SJSA1 (cell line): ENCODE measurements at places on chromosomes 16 and 17. TPM values are rescaled to one million over a fixed set of nuclear protein-coding genes. Genes with fewer than 3 reads are reported as not detected.

DNA sequence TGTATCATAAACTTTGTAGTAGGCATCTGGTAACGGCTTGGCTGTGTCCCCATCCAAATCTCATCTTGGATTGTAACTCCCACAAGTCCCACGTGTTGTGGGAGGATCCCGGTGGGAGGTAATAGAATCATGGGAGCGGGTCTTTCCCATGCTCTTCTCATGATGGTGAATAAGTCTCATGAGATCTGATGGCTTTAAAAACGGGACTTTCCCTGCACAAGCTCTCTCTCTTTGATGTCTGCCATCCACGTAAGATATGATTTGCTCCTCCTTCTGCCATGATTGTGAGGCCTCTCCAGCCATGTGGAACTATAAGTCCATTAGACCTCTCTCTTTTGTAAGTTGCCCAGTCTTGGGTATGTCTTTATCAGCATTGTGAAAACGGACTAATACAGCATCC, 248.7 kb downstream of the SNX29 start:
- peaks cover 19% of the 10 kb centered on the region for H3K4me1 ChIP-seq
- no peaks in the 10 kb centered on the region for H3K36me3 ChIP-seq
- no peak overlapping the region for H3K4me3 ChIP-seq
- no peak for DNase-seq
- no peaks in the 10 kb centered on the region for H3K27me3 ChIP-seq
- no peak overlapping the region for H3K27ac ChIP-seq

Gene RBFOX1
- not detected in 2 replicates for total RNA-seq

GRCh38 chr16:53156516-53156915, 101.7 kb downstream of the CHD9 start:
- peaks cover 4% of the 10 kb centered on the region; the same call in 1 of the 2 replicates for H3K4me1 ChIP-seq
- no peak overlapping the region for H3K27ac ChIP-seq
- peaks cover 24% of the 10 kb centered on the region for H3K36me3 ChIP-seq

Gene CLEC18B
- total RNA-seq, result not detected in 2 replicates

- no peaks in the 10 kb centered on the region for H3K36me3 ChIP-seq
- H3K4me1 ChIP-seq, result peaks cover 52% of the 10 kb centered on the region
- peak; percentile 75 for DNase-seq
- no peak overlapping the region for H3K4me3 ChIP-seq
These were observed 19.9 kb upstream of the COL1A1 start for GRCh38 chr17:50221266-50221863.

Gene HOXB9
- 0.11 TPM in 1 of 2 replicates, not detected in the other for total RNA-seq

Gene TM4SF5
- not detected in 2 replicates for total RNA-seq

Gene KANSL1
- total RNA-seq, result 19.7 and 37.9 TPM in 2 replicates

DNA sequence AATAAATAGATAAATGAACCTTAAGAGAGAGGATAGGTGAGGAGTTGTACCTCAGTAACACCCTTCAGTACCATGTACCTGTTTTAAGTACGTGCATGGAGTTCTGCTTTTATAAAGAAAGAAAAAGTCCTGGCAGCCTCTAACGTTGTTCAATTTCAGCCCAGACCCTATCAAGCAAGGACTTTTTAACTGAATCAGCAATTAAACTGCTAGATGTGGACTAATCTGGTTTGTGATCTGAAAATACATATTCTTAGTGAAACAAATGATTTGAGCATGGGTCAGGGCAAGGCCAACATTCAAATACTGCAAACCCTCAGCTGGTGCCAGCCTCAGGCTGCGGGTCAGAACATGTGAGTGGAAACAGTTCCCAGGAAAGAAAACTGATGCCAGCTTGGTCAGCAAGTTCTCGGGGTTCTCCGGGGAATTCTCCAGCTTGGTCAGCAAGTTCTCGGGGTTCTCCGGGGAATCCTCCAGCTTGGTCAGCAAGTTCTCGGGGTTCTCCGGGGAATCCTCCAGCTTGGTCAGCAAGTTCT, 84.5 kb downstream of the MRM3 start:
- H3K27ac ChIP-seq, result no peak overlapping the region
- H3K36me3 ChIP-seq, result no peaks in the 10 kb centered on the region
- DNase-seq, result no peak

GRCh38 chr17:50868140-50868438, 1.9 kb upstream of the TOB1 start:
- peaks cover 10% of the 10 kb centered on the region for H3K4me1 ChIP-seq
- H3K4me3 ChIP-seq, result no peak overlapping the region
- H3K27ac ChIP-seq, result no peak overlapping the region

DNA sequence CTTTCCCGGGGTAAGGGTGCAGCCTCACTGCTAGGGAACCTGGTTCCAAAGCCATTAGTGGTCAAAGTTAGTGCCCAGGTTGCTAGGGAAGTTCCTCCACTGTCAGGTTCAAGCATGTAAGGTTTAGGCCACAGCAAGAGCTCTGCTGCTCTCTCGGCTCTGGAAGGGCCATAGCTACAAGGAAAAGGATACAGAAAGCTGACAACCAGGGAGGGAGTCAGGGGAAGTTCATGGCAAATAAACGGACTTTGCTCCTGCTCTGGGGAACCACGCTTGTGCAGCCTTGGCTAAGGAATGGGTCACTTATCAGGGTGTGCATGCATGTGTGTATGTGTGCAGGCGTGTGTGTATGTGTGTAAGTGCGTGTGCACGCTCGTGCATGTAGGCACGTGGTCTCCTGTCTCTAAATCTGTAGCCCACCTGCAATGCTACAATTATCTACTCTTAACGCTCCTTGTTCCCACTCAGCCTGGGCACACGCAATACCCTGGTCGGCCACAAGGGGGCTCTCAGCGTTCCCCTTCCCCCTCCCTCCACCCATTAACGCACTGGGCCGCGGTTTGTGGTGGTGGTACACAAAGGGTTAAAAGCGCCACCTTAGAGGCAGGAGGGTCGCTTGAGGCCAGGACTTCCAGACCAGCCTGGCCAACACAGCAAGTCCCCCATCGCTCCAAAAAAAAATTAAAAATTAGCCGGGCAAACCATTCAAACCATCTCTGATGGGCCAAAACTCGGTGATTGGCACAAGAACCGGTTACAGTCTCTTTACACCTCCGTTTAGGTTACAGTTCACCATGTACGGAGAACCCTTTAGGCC, 48.4 kb upstream of the KDM8 start:
- no peaks in the 10 kb centered on the region for H3K36me3 ChIP-seq
- no peaks in the 10 kb centered on the region for H3K27me3 ChIP-seq
- 0 out of 2 replicates have a peak, but pooled peaks cover 4% of the 10 kb centered on the region for H3K4me1 ChIP-seq
- H3K4me3 ChIP-seq, result no peak overlapping the region

DNA sequence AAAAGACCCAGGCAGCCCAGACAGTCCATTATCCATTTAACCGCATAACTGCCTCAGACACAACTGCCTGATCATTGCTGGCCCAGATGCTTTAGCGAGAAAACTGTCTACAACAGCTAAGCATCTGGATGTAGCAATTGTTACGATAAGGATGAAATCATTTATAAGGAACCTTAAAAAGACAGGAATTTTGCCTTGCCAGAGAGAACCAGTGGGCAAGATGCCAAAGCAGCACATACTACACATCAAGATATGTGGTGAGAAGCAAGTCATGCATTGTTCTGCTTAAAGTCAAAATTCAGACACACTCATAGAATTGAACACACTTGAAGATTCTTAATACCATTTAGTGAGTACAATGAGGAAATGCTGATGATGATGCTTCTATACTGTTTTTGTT, 1525.3 kb downstream of the CDH8 start:
- H3K4me3 ChIP-seq, result no peak overlapping the region
- no peak for DNase-seq
- no peaks in the 10 kb centered on the region for H3K27me3 ChIP-seq

Gene KRT28
- not detected in 2 replicates for total RNA-seq

GRCh38 chr16:25073854-25074253, 37.7 kb upstream of the LCMT1 start:
- H3K4me1 ChIP-seq, result no peaks in the 10 kb centered on the region
- no peaks in the 10 kb centered on the region for H3K27me3 ChIP-seq
- no peaks in the 10 kb centered on the region for H3K36me3 ChIP-seq
- H3K4me3 ChIP-seq, result no peak overlapping the region
- DNase-seq, result no peak
- no peak overlapping the region for H3K27ac ChIP-seq
